AML-193 (cell line): ENCODE measurements at places on chromosomes 7 and 10.

DNA sequence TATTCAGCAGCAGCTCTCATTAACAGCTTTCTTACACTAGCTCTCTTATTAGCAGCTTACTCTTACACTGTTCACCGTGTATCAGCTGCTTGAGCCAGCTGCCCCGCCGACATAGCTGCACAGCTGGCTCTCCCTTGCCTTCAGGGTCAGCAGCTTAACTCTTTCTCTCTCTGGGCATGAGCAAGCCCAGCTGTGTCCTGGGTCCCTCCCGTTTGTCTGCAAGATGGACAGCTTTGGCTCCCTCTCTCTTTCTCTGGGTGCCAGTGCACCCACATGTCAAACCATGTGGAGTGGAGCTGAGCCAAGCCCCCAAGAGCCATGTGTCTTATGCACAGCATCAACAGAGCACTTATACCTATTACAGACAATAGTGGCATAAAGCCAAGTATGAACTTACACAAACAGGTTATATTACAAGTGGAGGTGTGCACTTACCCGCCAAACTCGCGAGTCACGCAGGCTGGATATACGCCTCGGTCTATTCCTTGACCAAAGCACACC lies 35.7 kb upstream of the MTPAP start:
- DNase-seq: peak; percentile 40

DNA sequence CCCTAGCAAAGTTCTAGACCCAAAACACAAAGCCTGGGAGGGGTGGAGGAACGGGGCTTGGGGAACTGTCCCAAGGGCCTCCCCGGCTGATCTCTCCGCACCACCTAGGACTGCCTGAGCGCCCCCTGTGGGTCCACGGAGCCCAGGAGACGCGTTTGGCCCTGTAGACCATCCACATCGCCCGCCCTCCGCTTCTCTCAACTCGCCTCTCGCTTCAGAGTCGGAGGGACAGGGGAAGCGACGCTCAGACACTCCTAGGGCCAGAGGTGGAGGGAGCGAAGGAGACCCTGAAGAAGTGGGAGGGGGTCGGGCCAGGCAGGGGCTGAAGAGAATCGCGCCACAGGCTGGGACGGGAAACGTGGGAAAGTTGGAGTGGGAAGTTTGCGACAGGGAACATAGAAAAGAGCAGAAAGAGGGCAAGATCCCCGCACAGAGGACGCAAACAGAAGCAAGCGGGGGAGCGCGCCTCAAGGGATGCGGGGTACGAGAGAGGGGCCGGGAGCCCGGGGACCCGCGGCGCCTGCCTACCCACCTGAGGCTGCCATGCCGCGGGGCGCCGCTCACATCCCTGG lies 378 bp downstream of the PIK3AP1 start:
- peak; percentile 79 for DNase-seq

GRCh38 chr7:157017149-157017548 lies 6.7 kb upstream of the MNX1 start:
- DNase-seq: no peak

DNA sequence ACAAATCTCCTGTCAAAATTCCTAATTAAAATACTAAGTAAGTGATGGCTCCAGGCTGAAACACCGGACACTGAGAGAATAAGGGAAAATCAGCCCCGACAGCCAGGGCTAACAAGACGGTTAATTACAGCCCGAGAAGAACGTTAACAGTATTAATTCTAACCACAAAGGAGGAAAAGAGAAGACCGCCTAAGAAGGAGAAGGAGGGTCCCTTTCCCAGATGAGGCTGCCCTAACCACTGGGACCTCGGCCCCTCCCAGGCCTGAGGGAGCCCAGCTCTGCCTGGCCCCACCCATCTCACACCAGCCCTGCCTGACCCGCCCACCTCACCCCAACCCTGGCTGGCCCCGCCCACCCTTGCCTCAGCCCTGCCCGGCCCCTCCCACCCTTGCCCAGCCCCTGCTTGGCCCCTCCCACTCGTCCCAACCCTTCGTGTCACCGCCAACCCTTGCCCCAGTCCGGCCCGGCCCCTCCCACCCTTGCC lies 51.3 kb downstream of the PWWP2B start:
- peak; percentile 33 for DNase-seq

DNA sequence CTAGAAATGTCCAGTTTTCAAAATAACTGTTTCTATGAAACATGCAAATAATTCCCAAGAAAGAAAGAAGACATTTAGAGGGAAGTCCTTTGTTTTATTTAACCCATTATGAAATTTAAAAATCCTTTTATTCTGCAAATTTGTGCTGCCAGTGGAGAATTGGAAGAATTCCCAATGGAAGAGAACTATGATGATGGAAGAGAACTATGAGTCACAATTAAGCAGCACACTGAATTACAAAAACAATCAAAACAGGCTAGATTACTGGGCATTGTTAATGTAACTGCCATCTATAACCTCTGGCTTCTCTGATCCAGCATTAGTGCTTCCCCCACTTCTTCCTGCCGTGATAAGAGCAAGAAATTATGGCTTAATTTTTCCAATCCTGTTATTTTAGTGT lies 126.2 kb upstream of the FEZF1 start:
- no peak for DNase-seq

DNA sequence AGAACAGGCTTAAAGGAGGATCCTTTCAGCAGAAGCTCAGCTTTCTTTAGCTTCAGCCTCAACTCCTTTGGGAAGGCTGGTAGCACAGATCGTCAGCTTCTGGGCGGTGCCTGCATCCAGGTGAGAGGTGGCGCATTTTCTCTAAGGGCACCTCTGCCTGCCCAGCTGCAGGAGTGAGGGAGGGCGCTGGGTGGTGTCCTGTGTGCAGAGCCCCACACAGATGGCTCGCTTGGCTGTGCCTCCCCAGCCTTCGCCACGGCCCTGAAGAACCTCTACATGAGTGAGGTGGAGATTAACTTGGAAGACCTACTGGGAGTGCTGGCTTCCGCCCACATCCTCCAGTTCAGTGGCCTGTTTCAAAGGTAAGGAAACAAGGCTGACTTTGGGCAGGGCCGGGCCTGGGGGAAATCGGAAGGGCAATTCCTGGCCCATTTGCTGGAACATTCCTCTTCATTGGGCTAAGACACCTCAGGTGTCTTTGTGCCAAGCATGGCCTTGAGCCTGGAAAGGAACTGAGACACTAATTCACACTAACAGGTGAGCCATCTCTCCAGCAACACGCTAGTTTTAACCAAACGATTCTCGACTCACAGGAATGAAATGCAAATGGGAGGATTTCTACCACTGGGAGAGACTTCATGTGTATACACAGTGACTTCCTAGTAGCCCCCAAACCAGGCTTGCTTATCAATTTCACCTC lies 19.9 kb downstream of the BTBD16 start:
- DNase-seq: no peak

DNA sequence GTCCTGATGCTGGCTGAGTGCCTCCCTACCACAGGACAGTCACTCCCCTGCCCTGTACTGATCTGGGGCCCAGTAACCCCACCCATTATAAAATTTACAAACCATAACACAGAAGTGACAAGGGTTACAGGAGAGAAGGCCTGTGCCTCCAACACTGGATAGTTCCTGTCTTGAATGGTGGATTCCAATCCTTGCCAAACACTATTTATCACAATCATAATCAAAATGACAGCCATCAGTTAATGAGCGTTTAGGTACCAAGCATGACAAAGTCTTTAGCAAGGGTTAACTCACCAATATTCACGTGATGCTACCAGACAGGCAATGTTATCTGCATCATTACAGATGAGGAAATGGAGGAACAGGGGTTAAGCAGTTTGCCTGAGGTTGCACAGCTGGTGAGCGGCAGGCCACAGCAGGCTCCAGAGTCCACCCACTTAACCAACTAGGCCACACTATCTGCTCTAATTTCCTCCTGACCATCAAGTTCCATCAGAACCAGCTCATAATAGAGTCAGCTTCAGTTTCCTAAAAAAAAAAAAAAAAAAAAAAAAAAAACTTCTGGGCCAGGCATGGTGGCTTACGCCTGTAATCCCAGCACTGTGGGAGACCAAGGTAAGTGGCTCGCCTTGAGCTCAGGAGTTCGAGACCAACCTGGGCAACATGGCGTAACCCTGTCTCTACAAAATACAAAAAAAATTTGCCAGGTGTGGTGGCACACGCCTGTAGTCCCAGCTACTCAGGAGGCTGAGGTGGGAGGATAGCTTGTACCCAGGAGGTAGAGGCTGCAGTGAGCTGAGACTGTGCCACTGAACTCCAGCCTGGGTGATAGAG lies 14.2 kb downstream of the PDLIM1 start:
- no peak for DNase-seq

DNA sequence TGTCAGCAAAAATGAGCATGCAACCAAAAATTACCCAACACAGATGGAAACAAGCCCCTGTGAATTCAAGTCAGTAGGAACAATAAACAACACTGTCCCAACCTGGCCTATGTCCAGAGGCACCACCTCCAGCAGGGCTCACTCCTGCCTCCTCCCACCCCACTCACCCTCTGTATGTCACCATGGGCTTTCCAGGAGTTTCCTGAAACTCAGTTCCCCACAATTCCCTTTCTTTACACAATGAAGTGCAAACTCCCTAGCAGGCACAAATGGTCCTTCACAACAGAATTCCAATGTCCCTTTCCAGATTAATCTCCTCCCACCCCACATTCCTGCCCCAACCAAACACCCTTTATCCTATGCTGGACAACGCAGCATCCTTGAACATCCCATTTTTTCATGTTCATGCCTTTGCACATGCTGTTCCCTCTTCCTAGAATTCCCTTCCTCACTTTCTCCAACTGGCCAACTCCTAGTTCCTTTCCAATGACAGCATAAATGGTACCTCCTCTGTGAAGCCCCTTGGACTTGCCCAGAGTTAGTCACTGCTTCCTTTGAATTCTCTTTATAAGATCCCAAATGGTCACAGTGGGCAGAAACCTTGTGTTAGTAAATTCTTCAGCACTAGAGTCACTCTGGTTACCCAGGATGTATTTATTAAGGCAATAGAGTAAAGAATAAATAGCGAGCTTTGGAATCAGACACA lies 157.5 kb downstream of the SLIT1 start:
- DNase-seq: no peak

GRCh38 chr10:28263136-28263857 lies 39.6 kb downstream of the MPP7 start:
- no peak for DNase-seq

- no peak for DNase-seq
These were observed 10.8 kb downstream of the ANXA11 start for GRCh38 chr10:80194373-80195045.

GRCh38 chr10:123101872-123102271 lies 33.9 kb upstream of the HMX3 start:
- DNase-seq: no peak

DNA sequence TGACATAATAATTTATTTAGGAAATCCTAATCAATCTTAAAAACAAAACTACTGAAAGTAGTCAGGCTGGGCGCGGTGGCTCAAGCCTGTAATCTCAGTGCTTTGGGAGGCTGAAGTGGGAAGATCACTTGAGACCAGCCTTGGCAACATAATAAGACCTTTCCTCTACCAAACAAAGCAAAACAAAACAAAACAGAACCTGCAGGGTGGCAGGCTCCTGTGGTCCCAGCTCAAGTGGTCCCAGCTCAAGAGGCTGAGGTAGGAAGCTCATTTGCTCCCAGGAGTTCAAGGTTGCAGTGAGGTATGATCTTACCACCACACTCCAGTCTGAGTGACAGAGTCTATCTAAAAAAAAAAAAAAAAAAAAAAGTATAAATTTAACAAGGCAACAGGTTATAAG lies 748.0 kb downstream of the CNTNAP2 start:
- DNase-seq: no peak

DNA sequence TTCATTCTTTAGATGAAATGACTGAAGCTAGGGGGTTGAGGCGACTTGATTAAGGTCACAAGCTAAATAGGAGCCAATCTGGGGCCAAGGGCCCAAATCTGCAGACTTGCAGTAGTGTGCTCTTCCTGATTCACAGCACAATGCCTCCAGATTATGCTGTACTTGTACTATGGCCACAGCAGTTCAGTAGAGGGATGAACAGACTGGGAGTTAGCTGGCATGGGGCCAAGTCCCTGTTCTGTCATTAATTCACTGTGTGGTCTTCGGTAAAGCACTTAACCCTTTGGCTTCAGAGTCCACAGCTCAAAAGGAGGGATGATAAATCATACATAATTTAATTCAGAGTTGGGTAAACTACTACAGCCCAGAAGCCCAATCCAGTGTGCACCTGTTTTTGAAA lies 196.8 kb downstream of the XPNPEP1 start:
- no peak for DNase-seq

DNA sequence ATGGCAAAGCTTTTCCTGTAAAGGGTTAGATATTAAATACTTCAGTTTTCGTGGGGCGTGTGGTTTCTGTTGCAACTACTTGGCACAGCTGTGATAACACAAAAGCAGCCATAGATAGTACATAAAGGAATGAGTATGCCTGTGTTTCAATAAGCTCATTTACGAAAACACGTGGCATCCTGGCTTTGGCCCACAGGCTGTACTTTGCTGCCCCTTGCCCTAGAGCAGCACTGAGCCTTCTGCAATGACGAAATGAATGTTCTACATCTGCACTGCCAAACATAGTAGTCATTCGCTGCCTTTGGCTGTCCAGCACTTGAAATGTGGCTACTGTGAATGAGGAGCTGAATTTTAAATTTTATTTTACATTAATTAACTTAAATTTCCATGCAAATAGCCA lies 376.2 kb upstream of the TPK1 start:
- no peak for DNase-seq

GRCh38 chr7:37912756-37913155 lies 3.9 kb downstream of the SFRP4 start:
- DNase-seq: no peak

GRCh38 chr7:50801907-50802306 lies 19.2 kb upstream of the GRB10 start:
- DNase-seq: no peak

GRCh38 chr7:131124001-131124629 lies 203.6 kb upstream of the MKLN1 start:
- no peak for DNase-seq

DNA sequence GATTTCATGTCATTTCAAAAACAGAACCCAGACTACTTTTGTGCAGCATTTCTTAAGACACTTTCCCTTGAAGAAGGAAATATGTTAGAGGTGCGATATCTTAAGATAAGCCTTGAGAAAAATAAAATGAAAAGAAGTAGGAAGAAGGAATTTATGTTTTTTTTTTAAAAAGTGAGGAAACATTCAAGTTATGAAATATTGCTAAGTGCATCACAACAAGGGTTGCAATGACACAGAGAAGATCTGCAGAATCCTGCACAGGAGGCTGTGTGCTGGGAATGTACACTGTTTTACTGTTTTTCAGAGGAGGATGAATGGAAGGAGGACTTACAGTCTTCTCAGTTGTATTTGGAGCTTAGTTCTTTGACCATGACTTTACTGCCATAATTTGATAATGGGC lies 79.8 kb upstream of the NME8 start:
- DNase-seq: no peak

DNA sequence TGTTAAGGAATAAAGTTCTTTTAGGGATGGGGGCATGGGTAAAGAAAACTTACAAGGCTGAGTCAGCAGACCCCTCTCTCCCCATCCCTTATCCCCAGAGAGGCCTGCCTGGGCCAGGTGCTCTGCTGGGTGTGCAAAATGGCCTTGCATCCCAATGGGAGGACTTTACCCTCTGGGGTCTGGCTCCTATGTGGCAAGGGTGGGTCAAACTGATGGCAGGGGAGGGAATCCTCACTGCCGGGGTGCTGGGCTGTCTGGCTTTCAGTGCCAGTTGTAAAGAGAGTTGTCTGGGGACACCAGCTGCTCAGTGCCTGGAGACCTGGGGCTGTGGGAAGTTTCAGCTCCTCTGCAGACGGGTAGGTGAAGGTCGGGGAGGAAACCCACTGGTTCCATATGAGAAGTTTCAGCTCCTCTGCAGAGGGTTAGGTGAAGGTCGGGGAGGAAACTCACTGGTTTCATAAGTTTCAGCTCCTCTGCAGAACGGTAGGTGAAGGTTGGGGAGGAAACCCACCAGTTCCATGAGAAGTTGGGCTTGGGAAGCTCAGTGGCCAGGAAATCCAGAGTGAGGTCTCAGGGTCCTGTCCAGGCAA lies 127.2 kb upstream of the PODXL start:
- no peak for DNase-seq
